ENCODE measurements at places on chromosomes 3 and 15.

DNA sequence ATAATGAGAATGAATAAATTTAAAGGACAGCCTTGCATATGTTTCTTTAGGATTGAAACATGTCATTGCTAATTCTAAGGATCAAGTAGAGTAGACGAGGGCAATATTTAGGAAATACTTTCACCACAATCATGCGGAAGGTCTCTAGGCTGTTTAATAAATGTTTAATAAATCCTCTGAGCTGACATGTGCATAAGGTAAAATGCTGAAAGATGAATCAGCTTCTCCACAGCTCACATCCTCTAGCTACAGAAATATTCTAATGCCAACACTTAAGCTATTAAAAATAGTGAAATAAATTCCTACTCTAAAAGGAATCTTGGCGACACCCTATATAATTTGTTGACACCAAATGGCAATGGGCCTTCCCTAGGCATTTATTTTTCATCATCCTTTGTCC is 407.3 kb downstream of the TBL1XR1 start:
- no peak overlapping the region for H3K4me3 ChIP-seq
- DNase-seq: no peak
- no peaks in the 10 kb centered on the region for H3K4me1 ChIP-seq
- H3K27me3 ChIP-seq: no peaks in the 10 kb centered on the region
- H3K27ac ChIP-seq: no peak overlapping the region
- H3K36me3 ChIP-seq: no peaks in the 10 kb centered on the region

- no peaks in the 10 kb centered on the region for H3K27me3 ChIP-seq
- no peaks in the 10 kb centered on the region for H3K36me3 ChIP-seq
- H3K4me3 ChIP-seq: no peak overlapping the region
- no peaks in the 10 kb centered on the region for H3K4me1 ChIP-seq
- no peak overlapping the region for H3K27ac ChIP-seq
- DNase-seq: no peak
These were observed 119.3 kb downstream of the SERPINI1 start for GRCh38 chr3:167854846-167855245.

DNA sequence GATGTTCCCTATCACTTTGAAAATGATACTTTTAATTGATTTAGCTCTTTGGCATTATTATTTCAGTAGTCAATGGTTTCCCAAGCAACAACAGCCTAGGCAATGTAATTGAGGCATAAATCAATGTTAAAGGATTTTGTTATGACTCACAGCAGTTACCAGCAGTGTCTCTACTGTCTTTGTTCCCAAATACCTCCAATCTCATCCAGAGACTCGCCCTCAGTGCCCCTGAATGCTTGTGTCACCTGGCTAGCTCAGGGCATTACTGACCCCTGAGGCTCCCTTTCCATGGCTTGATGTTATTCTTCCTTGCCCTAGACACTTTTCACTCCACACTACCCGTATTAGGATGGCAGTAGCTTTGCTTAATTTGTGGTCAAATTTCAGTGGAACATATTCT is 227.2 kb downstream of the SQOR start:
- peaks cover 43% of the 10 kb centered on the region for H3K4me1 ChIP-seq
- no peak overlapping the region for H3K27ac ChIP-seq

- H3K27ac ChIP-seq: no peak overlapping the region
- no peaks in the 10 kb centered on the region for H3K27me3 ChIP-seq
- H3K36me3 ChIP-seq: no peaks in the 10 kb centered on the region
- no peak overlapping the region for H3K4me3 ChIP-seq
- H3K4me1 ChIP-seq: peaks cover 22% of the 10 kb centered on the region
- no peak for DNase-seq
These were observed 10.3 kb downstream of the SEMA3G start for GRCh38 chr3:52434491-52435115.

- no peak for DNase-seq
- H3K27ac ChIP-seq: no peak overlapping the region
- no peaks in the 10 kb centered on the region for H3K27me3 ChIP-seq
- no peaks in the 10 kb centered on the region for H3K36me3 ChIP-seq
- H3K4me3 ChIP-seq: no peak overlapping the region
These were observed 418.8 kb upstream of the ALCAM start for GRCh38 chr3:104947943-104948342.

DNA sequence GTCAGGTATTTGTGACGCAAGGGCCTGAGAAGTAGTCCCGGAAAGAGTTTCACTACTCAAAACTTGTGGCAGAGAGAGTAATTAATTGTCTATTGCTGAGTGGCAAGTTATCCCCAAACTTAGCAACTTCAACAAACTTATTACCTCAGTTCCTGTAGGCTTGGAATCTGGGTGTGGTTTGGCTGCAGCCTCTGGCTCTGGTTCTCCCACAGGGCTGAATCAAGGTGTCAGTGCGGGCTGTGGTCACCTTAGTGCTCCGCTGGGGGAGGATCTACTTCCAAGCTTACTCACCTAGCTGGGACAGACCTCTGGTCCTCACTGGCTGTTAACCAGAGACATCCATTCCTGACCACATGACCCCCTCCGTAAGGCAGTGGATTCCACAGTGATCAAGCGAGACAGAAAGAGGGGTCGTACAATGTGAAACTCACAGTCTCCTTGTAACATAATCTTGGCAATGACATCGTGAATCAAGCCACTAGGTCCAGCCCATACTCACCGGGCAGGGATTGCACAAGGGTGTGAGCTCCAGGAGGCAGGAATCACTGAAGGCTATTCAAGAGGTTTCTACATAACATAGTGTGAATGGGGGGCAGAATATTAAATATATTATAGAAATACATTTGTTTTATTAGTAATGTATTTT is 138.3 kb downstream of the RYR3 start:
- H3K36me3 ChIP-seq: no peaks in the 10 kb centered on the region
- H3K27ac ChIP-seq: no peak overlapping the region
- DNase-seq: peak; percentile 46
- H3K27me3 ChIP-seq: no peaks in the 10 kb centered on the region

GRCh38 chr3:55294557-55294956 is 192.5 kb downstream of the WNT5A start:
- H3K27me3 ChIP-seq: no peaks in the 10 kb centered on the region
- H3K4me1 ChIP-seq: no peaks in the 10 kb centered on the region
- no peak overlapping the region for H3K27ac ChIP-seq
- H3K36me3 ChIP-seq: no peaks in the 10 kb centered on the region
- no peak for DNase-seq
- no peak overlapping the region for H3K4me3 ChIP-seq

GRCh38 chr3:144098691-144099090 is 127.1 kb downstream of the DIPK2A start:
- no peaks in the 10 kb centered on the region for H3K4me1 ChIP-seq
- no peaks in the 10 kb centered on the region for H3K36me3 ChIP-seq
- H3K27ac ChIP-seq: no peak overlapping the region
- no peak overlapping the region for H3K4me3 ChIP-seq

GRCh38 chr3:185667574-185667973 is 81.5 kb downstream of the SENP2 start:
- no peaks in the 10 kb centered on the region for H3K4me1 ChIP-seq
- H3K27me3 ChIP-seq: no peaks in the 10 kb centered on the region
- H3K4me3 ChIP-seq: no peak overlapping the region
- H3K27ac ChIP-seq: no peak overlapping the region
- H3K36me3 ChIP-seq: peaks cover 28% of the 10 kb centered on the region

DNA sequence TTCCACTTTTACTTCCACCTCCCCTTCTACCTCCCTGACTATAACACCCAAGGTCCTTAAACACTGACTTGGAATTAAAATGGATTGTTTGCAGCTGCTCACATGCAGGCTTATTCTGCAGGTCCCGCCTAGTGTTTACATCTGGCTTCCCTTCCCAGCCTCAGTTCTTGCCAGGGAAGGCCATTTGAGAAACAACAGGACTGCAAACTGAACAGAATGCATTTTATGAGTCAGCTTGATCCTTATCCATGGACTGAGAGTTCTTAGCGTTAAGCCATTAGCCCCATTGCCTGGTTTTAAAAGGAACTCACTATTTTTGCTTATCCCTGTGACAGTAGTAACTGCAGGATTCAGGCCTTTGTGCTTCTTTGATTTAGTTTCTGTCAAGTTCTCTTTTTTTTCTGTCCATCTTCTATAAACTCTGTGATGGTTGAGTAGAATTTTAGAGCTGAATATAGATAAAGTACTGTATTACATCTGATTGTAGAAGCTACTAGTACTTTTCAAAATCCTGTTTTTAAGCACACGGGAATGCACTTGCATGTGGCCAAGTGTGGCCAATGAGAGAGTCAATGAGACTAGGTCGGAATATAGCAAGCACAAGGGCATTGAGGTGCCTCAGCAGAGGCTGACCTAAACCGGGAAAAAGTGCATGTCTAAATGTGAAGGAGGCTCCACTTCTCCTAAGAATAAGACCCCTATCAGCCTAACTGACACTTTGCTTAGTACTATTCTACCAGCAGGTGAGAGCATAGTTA is 106.4 kb downstream of the TUSC7 start:
- no peaks in the 10 kb centered on the region for H3K4me1 ChIP-seq
- no peaks in the 10 kb centered on the region for H3K27me3 ChIP-seq
- no peak overlapping the region for H3K27ac ChIP-seq
- H3K36me3 ChIP-seq: no peaks in the 10 kb centered on the region
- no peak overlapping the region for H3K4me3 ChIP-seq
- DNase-seq: no peak

GRCh38 chr3:10047876-10048275 is 21.6 kb downstream of the FANCD2 start:
- no peaks in the 10 kb centered on the region for H3K27me3 ChIP-seq
- H3K27ac ChIP-seq: no peak overlapping the region
- H3K4me3 ChIP-seq: no peak overlapping the region
- no peak for DNase-seq
- peaks cover 23% of the 10 kb centered on the region for H3K36me3 ChIP-seq

GRCh38 chr15:100790786-100791265 is 88.8 kb upstream of the ALDH1A3 start:
- H3K4me1 ChIP-seq: no peaks in the 10 kb centered on the region
- H3K4me3 ChIP-seq: no peak overlapping the region
- no peaks in the 10 kb centered on the region for H3K27me3 ChIP-seq
